Stimulated activated naive CD4-positive, alpha-beta T cell treated with Interleukin-2 at 50 U/mL for 16 hours (primary cell): ENCODE measurements at places on chromosomes 11 and 22.

DNA sequence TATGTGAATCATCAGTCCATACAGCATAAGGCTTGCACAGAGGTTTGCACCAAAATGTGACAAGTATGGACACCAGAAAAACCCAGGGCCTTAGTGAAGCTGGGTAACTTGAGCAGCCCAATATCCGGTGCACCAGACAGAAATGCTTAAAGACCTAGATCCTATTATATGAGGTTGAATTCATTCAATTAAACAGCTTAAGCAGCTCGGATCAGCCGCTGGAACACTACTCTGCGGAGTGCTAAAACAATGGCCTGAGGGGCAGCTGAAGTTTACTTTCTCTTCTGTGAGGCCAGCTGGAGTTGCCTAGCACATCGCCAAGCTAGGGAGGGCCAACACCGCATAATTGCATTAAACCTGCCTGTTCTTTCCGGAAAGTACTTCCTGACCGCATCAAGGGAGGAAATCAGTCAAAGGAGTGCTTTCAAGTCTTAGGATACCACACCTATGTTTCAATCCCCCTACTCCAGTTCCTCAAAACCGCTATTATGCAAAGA is 17.0 kb upstream of the FAM181B start:
- no peak for DNase-seq

DNA sequence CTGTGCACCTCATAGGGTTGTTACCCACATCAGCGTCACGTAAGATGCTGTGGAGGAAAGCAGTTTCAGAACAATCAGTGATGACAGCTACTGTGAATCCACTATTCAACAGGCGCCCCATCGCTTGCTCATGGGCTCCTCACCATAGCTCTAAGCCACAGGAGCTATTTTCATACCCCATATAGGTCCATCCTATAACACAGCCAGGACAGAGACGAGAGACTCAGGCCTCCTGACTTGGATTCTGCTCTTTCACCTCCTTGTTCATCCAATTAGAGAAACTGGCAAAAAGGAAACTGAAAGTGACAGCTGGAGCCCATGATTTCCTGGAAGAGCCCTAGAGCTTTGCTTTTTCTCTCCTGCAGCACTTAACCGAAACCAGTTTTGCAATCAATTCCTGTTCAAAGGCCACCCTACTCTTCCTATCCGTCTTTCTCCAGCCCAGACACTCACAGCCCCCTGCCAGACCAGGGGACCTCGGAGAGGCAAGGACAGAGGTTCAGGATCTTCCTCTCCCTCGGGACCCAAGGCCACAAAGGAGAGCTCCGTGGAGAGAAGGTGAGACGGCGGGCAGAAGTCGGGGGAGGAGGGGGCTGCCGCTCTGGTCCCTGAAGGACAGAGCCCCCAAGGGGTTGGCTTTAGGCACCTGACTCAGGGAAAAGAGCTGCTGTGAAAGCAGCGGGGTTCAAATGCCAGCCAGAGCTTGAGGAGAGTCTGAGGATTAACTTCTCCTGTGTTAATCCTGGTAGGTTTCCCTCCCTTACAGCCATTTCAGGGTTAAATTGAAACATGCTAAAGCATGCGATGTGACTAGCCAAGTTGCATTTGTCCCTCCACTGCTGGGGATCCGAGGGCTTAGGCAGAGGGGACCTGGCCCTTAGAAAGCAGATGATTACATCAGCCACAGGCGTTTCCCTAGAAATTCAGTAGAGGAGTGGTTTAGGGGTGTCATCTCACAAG is at the start of gene APOL6:
Gene APOL6 (plus strand): TSS at position 381 of the 960 bp plus-strand sequence. CDS start 7,980 bp downstream, outside the sequence.
- DNase-seq, result peak; percentile 65

GRCh38 chr11:129184581-129184980 is 7.5 kb downstream of the ARHGAP32 start:
- no peak for DNase-seq

DNA sequence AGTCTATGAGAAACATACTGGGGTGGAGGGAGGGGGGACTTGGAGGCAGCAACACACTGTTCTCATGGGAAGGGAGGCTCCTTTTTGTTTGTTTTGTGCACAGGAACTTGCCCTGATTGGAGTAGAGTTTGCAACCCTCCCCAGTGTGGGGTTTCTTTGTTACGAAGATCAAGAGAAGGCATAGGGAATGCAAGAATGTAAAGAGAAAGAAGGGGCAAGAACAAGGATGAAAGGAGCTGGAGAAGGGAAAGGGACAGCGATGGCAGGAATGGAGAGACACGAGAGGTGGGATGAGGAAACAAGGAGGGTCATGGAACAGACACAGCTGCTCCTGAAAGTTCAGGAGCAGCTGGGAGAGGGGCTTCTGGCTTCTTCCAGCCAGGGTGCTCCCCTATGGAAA is 611.7 kb downstream of the NTM start:
- DNase-seq, result no peak

GRCh38 chr11:76243193-76243956 is 37.1 kb upstream of the WNT11 start:
- no peak for DNase-seq

GRCh38 chr11:72100462-72100861 is 2.6 kb downstream of the LAMTOR1 start:
- DNase-seq, result no peak

- DNase-seq, result no peak
Measured at GRCh38 chr22:29580200-29580810, 608 bp downstream of the NIPSNAP1 start.

- no peak for DNase-seq
Measured at GRCh38 chr11:201966-202365, 5.2 kb downstream of the BET1L start.

DNA sequence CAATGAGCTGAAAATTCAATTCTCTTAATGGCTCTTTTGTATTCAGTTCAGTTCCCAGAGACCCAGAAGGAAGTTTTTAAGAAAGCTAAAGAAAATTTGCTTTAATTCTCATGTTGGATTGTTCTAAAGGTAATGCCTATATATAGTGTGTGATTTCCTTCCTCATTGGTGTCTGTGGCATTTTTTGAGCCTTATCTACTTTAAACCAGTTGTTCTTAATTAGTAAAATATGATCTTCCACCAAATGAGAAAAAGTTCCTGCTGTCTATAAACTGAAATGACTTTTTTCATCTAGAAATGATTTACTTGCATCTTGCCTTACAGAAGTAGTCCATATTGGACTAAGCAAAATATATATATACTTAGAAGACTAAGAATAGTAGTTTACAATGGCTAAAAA is 622.1 kb upstream of the KIRREL3 start:
- DNase-seq, result no peak

DNA sequence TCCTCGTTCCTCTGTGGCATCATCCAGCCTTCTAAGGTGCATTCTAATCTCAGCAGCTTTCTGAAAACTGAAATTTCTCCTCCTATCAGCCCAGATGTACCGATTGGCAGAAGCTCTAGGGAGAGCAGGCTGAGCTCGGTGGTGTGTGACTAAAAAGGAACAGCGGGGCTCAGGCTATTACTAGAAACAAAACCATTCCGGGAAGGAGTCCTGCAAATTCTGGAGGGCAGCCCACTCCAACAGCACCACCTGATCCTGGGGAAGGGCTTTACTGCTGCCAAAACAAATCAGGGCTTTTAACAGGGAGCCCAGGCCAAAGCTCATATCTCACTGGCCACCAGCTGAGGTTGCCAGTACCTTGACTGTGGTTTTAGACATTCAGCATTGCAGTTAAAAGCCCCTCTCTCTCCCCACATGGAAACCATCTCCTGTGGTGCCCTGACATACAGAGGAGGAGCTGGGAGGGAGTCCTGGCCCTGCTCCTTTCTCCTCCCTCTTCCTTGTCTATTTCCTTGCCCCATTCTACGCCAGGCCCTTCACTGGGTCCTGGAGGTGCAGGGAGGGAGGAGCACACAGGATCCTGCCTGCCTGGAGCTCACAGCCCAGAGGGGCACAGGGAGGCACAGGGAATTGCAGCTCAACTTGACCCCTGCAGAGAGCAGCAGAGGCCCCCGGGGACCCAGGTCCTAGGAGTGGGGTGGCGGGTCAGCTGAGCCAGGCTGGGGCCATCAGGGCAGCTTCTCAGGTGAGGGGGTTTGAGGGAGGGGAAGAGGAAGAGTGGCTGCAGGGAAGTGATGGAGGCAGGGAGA is 889 bp downstream of the PLAAT4 start:
- peak; percentile 8 for DNase-seq

GRCh38 chr11:94775567-94776327 is 7.6 kb downstream of the AMOTL1 start:
- no peak for DNase-seq

GRCh38 chr11:14336507-14337503 is 22.2 kb downstream of the RRAS2 start:
- DNase-seq, result no peak

GRCh38 chr11:128894685-128895084 is 3.5 kb downstream of the KCNJ5 start:
- DNase-seq, result no peak

DNA sequence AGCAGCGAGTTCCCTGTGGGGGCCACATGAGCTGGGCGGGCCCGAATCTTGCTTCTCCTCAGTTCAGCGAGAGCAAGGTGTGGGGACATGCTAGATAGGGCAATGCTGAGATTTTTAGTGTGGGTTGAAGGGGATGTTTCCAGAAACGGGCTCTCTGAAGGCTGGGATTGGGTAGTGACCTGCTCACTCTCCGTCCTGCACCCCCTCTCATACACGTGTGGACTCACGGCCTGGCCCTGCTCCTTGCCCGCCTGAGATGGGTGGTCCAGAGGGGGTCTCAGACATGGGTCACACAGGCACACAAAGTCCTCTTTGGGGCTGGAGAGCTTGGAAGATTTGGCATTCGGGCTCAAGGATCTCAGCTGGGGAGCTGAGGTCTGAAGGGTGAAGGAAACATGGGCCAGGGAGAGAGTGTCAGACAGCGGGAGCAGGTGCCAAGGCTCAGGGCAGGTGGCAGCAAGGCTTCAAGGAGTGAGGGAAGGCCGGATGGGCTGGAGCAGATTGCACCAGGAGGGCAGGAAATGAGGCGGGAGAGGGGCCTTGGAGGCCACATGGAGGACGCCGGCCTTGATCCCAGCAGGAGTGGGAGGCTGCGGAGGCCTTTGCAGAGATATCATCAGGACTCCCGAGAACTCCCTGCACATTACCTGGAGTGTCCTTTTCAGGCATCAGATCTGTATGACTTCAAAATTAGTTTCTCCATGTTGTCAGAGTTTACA is 74.1 kb downstream of the PARVB start:
- DNase-seq, result no peak
